NB4 (cell line): ENCODE measurements at places on chromosomes 12 and 14.

- no peak for DNase-seq
These were observed 237.8 kb downstream of the SPTSSA start for GRCh38 chr14:34224221-34224620.

DNA sequence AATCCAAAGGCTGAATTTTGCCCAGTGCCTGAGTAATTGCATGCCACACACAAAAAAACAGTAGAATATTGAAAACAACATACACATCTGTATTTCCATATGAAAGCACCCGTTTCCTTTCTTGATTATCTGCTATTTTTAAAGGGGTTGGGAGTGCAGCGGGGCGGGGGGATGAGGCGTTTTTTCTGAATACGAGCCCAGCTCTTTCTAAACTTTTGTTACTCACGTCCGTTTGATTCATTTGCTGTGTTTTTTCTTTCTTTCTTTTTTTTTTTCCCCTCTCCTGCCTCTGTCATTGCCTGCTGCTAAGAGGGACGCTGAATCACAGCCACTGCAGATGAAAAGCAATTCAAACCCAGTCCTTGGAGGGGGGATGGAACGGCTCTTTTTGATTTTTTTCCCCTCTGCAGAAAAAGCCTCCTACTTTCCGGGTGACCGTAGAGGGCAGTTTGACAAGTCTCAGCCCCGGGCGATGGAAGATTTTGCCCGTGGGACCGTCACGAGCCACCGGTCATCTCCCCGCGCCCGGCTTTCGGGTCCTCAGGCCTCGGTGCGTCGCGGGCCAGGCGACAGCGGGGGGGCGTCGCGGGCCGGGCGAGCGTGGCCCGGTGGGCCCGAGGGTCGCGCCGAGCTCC lies 572 bp upstream of the RASSF8 start:
- DNase-seq = peak; percentile 56

DNA sequence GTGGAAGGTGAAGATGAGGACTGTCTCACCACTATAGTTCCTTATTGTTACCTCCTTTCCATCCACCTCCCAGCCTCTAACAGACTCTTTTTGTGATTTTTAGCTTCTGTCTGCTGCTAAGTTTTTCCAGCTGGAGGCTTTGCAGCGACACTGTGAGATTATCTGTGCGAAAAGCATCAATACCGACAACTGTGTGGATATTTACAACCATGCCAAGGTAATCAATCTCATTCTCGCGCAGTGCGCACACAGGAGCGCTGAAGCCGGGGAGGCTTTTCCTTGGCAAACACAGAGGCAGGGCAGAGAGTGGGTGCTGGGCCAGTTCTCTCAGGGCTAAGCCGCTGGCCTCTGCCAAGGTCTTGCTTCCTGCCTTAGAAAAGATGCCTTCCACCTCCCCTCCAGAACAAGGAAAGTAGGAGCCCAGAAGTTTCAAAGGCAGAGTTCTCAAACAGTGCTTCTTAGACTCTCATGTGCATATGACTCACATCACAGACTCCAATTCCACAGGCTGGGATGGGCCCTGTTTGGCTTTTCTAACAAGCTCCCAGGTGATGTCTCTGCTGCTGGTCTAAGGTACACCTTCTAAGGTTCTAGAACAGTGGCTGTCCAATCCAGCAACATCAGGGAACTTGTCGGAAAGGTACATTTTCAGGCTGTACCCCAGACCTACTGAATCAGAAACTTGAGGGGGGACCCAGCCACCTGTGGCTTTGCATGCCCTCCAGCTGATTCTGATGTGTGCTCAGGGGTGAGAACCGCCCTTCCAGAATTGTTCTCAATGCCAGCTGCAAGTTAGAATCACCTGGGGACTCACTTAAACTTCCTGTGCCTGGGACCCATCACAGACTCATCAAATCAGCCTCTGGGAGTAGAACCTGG lies 33.8 kb upstream of the PWP1 start:
- DNase-seq = no peak

DNA sequence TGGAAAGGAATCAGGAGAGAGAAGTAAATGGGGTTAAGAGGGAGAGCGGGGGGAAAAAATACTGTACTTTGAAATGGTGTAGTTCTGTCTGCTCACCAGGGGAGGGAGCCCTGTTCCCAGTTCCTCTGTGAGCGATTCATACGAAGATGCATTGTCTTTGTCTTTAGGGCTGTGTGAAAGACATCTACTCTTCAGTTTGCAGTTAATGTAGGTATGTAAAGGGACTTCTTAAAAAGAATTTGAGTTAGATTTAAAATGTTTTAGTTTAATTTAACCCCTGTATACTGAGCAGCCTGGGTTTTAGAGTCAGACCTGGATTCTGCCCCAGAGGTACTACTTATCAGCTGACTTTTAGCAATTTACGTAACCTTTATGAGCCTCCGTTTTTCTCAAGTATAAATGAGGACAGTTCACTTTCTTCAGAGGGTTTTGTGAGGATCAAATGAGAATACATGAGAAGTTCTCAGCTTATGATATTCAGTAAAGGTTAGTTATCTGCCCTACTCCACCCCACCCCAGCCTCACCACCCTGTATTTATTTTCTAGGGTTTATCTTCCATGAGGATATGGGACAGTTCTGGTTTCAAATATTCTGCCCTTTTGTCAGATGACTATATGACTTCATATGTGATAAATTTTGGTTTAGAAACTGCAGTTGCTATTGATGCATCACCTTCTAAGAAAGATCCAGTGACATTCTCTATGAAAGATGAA lies 82.5 kb upstream of the EVL start:
- DNase-seq = peak; percentile 78

DNA sequence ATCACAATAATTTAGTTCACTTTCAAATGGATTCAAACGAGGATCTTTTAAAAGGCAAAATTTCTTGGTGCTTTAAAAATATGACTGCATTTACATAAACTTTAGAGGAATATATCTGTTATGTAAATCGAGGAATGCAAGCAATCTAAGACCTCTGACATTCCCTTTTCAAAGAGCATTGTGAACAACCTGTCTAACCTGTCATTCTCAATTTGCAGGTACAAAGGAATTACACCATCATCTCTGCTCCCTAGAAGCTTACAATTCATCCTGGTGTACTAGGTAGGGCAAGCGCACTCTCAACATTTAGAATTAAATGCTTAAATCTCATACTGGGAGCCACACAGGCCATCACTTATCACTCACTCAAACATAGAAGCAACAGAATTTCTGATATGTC lies 35.6 kb downstream of the BMP4 start:
- no peak for DNase-seq

DNA sequence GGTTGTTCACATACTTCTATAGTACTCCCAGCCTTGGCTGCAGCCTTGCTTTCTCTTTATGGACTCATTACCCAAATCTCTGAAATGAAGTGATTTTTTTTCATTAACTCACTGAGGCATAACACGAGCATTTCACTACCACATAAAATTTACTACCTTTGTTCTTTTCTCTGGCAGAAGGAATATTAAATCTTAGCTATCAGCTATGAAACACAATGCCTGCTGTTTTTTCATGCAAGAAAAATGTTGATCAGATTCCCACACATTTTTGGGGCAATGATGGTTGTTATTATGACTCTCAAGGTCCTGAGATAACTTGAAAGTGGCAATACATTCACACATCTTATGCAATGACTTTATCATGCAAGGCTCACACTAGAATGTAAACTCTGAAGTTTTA lies 225.3 kb upstream of the ATP2B1 start:
- no peak for DNase-seq

- no peak for DNase-seq
These were observed 2.4 kb downstream of the CBLN3 start for GRCh38 chr14:24426912-24427536.

DNA sequence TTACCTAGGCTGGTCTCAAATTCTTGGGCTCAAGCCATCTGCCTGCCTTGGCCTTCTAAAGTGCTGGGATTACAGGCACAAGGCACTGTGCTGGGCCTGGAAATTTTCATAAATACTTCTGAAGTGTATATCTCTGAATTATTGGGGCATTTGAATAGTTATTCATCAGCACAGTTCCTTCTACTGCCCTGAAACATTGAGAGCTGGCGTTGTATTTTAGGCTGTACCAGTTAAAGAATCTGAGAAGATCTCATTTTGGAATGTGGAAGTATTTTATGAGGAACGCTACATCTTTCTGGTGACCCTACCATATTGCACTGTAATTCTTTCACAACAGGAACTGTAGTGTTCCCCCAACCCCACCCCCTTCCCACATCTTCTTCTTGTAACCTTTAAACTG lies 349.0 kb upstream of the RGS6 start:
- peak; percentile 70 for DNase-seq

DNA sequence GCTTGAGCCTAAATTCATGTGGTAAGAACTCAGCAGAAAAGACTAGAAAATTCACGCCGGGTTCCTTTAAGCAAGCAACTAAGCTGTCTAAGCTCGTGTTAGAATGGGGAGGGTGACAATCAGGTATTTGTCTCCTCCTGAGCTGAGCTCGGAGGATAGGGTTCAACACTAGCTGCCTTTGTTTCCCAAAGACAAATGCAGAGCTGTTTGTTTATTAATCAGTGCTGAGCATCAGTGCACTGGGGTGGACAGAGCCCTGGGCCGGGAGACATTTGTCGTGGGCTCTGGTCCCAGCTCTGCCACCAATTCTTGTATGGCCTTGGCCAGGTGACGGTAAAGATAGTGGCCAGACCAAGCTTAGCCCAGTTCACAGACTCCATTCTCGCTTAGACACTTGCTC lies 43.7 kb downstream of the DEGS2 start:
- no peak for DNase-seq

DNA sequence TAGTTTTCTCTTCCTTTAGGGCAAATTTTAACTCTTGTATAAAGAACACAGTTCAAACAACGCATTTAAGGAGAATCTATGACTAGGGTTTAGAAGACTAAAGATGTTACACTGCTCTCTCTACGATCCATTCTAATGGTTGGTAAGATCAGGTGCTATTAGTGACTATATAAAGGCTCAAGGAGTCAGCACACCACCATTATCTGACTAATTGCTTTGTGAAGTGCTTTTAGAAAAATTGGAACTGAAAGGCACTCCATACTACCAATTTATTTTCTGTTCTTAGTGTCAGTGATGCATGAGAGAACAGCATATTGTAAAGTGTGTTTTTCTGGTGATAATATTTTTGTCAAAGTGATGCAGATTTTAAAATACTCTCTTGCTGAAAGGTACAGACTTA lies 136.8 kb downstream of the SYT1 start:
- no peak for DNase-seq

DNA sequence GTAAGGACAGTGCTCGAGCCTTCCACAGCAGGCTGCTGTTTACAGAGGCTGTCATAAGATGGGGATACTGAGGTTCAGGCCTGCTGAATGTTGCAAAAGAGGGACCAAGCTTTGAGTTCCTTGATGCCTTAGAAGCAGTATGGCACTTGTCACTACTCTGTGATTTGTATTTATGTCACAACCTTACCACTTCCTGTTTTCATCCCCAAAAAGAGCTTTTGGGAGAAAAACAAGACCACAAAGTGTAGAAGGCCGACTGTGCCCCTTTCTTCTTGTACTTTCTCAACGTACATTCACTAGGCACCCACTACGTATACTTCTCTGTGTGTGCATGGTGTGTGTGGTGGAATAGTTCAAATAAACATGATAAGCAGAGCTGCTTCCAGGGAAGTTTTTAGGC lies 90.1 kb downstream of the DRAM1 start:
- DNase-seq = peak; percentile 68

GRCh38 chr12:13100605-13100881 lies 2.9 kb downstream of the GSG1 start:
- no peak for DNase-seq

GRCh38 chr14:89430391-89431236 lies 13.6 kb upstream of the FOXN3 start:
- no peak for DNase-seq

GRCh38 chr14:29548948-29549370 lies 378.7 kb downstream of the PRKD1 start:
- peak; percentile 50 for DNase-seq

GRCh38 chr12:106088246-106088808 lies 50.4 kb downstream of the NUAK1 start:
- no peak for DNase-seq

- no peak for DNase-seq
These were observed 74.2 kb downstream of the TESC start for GRCh38 chr12:117024961-117025480.

- peak; percentile 13 for DNase-seq
These were observed 26.9 kb downstream of the GLIPR1L1 start for GRCh38 chr12:75361408-75361807.

GRCh38 chr14:49487238-49487637 lies 98.9 kb downstream of the RPS29 start:
- no peak for DNase-seq

- DNase-seq = no peak
These were observed 859.6 kb downstream of the BCL11B start for GRCh38 chr14:98412431-98412830.

DNA sequence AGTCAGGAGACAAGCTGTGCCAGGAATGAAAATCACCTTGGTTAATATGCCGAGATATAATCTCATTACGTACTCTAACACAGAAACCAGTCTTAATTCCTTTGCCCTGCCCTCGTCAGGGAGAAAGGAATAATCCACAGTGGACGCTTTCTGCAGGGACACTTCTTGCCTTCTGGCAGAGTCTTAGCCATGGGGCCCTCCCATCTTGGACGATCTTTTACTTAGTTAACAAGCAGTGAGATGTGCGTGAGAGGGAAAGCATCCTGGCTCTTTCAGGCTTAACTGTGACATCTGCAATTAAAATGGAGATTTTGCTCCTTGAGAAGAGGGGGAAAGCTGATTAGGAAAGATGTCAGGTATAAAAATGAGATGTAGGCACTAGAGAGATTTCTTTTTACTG lies 246.4 kb downstream of the TMEM132C start:
- no peak for DNase-seq

DNA sequence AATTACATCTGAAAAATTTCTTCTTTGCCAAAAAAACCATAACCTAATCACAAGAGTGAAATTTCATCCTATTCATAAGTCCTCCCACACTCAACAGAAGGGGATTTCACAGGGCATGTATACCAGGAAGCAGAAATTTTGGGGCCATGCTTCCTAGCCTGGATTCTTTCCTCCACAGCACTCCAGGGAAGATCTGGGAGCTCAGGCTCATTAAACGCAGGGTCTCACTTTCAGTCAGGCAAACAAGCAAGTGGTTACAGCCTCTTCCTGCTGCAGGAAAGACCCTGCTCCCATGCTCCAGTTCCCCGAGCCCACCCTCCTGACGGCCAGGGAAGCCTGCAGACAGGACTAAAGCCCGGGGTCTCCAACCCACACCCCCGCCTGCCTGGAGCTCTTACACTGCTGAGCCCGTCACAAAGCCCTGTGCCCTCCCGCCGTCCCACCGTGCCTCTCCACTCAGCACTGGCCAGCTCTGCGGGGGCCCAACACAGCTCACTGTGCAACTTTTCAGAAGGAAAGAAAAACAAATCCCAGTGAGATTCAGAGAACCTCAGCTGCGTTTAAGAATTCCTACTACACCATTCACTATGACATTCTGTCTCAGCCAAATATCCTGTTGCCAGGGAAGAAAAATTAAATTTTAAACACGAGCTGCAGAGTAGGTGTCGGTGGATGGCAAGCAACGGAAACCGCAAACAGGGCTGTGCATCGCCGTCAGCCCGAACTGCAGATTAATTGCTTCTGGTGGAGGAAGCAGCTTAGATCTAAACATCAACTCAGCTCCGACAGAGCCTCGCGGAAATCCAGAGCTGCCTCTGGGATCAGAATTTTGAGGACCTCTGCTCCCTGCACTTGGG lies 106.7 kb upstream of the SFSWAP start:
- DNase-seq = peak; percentile 86

- no peak for DNase-seq
These were observed 174.0 kb upstream of the MYL2 start for GRCh38 chr12:111094157-111095010.
